ENCODE measurements at places on chromosomes 3 and 15.

DNA sequence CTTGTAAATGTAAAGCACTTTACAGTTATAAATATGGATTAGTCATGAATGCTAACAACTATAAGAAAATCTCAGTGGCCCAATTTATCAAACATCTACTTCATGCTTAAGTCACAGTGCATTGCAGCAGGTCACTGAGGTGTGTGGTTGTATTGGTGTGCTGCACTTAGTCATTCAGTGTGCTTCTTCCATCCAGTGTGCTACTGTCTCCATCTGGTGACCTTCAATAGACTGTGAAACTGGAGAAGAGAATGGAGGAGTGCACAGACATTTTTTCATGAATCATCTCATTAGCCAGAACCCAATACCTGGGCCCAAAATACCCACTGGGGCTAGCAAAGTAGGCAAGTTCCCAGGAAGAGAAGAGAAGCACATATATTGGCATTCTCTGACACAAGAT is 199.6 kb downstream of the SHOX2 start:
- no peak for DNase-seq

DNA sequence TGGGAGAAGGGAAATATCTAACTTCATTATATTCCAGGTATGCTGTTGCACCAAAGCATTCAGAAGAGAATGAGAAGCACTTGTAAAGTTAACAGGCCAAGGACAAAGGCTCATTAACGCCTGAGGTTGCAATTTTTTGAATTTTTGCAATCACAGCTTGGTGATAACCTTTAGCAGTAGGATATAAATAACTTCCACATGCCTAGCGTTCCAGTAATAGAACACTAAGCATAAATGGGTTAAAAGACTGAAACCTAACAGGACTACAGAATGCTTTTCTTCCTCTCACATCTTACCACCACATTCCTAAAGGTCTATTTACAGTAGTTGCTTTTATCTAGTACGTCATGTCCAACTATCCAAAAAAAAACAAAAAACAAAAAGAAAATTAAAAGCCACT is 57.4 kb upstream of the IMPG2 start:
- no peak for DNase-seq

DNA sequence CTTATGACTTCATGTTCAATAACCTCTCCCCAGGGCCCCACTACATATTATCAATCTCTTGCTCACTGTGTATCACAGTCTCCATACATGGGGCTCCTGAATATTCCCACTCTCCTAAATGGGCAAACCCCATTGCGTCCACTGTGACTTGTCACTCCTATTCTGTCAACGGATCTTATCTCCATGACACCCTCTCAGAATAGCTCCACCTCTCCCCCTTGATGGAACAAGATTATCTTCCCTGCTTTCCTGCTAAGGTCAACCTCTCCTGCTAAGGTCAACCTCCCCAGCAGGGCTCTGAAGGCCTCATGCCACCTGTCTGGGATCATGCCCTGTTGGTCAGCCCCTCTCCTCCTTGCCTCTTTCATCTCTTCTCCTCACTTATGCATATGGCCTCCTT is 1.8 kb downstream of the CLDN18 start:
- DNase-seq, result no peak

DNA sequence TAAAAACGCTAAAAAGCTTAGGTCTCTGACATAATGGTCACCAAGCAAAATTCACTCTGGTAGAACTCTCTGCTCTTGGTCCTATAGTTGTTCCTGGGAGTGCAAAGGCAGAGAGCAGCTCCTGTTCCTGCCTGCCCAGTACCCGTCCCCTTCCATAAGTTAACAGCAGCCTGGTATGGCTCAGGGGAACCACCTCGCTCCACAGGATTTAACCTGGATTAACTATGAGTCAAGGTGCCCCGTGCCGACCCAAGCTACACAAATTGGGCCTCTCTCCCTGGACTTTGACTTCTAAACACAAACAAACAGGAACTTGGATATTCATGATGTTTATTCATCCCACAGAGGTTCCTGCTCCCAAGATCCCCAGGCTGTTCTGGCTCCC is 32.1 kb downstream of the SCAP start:
- DNase-seq, result no peak

- DNase-seq, result no peak
Observed at GRCh38 chr15:71649894-71650293, 160.5 kb upstream of the NR2E3 start.

DNA sequence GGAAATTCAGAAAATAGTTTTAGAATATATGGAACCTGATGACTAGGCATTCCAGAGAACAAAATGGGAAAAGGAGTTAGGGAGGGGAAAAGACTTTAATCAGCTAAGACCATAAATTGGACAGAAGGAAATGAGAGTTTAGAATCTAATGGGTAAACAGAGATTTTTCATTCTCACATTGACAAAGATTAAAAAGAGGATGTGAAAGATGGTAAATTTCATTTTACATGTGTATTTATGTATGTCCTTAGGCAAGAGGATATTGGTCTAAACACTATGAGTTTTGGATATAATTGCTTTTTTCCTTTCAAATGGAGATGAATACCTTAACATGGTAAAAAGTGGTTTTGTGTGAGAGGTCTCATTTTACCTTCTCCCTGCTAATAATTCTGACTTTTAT is 1021.9 kb downstream of the NSUN3 start:
- DNase-seq, result no peak
